ENCODE measurements at places on chromosomes 11 and 22.

GRCh38 chr11:109998921-109999320 lies 94.3 kb upstream of the ZC3H12C start:
- DNase-seq, result no peak

GRCh38 chr22:38282397-38282796 lies 9.6 kb upstream of the TMEM184B start:
- DNase-seq, result no peak

DNA sequence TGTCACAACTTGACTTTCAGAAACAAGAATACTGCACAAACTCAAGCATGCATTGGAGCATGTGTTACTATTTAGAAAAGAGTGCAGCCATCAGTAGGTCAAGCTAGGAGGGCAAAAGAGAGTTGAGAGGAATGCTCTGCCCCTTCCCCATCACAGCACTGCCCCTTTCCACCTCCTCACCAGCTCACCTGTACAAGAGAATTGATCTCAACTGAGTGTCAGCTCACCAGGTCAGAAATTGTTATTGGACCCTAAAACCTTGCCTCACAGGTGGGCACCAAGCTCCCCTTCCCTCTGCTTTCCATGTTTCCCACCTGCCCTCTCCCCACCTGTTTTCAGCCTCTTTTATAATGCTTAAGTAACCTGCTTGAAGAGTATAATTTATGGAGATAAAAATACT lies 48.8 kb downstream of the DKK3 start:
- no peak for DNase-seq

DNA sequence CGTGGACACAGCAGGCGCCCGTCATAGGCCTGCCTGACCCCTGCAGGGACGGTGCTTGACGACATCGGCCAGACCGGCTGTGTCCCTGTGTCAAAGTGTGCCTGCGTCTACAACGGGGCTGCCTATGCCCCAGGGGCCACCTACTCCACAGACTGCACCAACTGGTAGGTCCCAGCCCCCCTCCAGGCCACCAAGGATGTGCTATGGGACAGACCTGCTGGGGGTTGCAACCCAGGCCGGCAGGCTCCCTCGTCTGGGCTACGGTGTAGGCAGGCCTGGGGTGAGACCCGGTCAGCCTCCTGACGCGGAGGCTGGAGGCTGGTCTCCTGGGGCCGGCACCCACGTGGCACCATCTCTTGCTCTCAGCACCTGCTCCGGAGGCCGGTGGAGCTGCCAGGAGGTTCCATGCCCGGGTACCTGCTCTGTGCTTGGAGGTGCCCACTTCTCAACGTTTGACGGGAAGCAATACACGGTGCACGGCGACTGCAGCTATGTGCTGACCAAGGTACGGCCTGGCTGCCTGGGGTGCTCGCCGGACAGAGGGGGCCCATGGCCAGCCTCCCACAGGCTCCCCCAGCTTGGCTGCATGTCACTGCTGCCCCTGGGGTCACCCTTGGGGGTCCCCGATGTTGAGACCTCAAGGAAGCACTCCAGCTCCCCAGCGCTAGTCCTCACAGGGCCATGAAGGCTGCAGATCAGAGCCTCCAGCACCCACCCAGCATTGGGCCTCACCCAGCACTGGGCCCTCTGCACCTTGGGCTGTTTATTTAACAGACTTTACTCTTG lies 7.7 kb downstream of the MUC5AC start:
- no peak for DNase-seq

- DNase-seq, result no peak
Measured at GRCh38 chr11:30990625-30991296, 378.8 kb downstream of the DCDC1 start.

- no peak for DNase-seq
Measured at GRCh38 chr11:11115475-11115874, 237.6 kb downstream of the CSNK2A3 start.

DNA sequence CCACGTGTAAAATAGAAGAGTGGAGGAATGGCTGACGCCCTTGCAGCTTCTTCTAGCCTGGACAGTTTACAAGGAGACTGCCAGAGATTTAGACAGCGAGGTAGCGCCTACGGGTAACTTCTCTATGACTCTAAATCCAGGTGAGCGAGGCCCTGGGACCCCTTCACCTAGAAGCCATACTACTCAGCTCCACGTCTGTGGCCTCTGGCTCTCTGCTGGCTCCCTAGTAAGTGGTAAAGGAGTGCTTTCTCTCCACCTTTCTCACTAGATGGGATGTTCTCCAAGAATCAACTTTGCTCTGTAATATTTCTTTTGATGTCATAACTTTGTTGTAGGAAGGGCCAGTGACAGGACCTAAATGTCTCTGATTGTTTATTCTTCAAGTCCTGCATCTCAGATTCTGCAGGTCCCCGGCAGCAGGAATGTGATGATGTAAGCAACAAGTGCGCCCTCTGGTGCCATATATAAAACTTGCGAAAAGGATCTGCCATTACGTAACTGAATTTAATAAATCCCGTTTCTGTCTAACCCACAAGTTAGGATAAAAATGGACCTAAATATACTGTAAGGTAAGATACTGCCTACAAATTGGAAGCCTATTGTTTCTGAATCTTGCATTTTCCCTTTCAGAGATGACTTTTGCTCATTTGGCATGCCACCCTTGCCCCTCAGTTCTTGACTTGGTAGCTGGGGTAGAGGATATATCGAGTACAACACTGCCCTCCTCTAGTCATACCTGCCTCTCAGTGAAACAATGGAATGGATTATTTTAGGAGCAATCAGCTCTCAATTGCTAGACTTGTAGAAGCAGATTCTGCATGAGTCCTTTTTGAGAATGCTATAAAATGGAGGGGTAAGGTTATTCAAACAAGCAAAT lies 11.0 kb upstream of the PTPN5 start:
- peak; percentile 34 for DNase-seq

- no peak for DNase-seq
Measured at GRCh38 chr11:69382131-69383128, 88.5 kb downstream of the MYEOV start.

DNA sequence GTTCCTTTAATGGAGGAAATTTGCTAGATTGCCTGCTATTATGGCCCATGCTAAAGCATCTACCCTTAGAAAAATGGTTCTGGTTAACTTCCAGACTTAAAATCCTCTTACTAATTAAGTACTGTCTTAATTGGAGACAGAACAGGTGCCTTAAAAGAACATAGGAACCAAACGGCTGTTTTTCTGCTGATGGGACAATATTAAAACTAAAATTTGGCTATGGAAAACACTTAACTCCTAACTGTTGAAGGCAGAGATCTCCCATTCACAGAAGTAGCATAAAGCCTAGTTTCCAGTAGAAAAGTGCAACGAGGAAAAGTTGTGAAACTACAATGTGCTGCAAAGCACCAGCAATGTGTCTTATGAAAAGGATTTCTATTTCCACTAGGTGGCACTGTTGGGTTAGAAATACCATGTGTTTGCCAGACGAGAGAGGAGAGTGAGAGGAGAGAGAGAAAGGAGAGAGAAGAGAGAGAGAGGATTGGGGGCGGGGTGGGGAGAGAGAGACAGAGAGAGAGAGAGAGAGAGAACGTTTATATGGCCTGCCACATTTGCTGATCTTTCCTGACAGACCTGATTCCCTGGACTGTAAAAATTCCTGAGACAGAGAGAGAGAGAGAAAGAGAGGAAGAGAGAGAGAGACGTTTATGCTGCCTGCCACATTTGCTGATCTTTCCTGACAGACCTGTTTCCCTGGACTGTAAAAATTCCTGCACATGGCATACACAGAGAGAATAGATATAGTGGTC lies 51.5 kb downstream of the FAM181B start:
- peak; percentile 21 for DNase-seq

All from AG04449 (cell line).